ENCODE measurements at places on chromosomes 2 and 18.
A peak's percentile ranks its signal among the peaks of the same experiment; 100 is the strongest.

DNA sequence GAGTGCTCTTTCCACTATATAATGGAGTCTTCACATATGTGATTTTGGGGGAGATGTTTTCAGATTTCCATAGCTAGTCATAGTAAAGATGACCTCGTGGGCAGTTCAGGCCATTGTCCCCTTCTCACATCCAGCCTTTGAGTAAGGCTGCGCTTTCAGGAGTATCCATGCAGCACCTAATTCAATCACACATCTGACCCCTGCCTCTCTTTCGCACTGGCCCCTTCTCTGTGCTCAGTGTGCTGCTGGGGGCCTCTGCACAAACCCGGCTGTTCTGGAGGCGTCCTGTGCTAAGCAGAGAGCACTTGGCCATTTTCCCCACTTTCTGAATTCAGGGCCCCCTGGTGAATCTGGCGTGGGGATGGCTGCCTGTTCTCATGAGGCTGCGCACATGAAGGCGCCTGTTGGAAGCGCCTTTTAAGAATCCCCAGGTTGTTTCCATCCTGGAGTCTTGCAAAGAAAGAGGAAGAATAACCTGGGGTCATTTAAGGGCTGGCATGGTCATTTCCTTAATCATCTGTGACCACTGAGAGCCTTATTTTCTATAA, 96.0 kb upstream of the ALPP start:
- DNase-seq, result no peak

DNA sequence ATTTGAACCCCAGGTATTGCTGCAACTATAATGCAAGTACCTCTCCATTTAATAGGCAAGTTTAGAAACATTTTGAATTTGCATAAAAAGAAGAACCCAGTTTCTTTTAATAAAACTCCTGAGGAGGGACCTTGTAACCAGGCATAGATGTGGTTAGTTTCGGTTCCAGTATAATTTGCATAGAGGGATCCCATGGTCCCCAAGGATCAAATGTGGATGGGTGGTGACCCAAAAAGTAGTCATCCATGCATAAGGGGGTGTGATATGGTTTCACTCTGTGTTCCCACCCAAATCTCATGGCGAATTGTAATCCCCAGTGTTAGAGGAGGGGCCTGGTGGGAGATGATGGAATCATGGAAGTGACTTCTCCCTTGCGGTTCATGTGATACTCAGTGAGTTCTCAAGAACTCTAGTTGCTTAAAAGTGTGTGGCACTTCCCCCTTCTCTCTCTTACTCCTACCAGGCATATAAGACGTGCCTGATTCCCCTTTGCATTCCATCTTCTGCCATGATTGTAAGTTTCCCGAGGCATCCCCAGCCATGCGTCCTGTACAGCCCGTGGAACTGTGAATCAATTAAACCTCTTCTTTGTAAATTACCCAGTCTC, 40.2 kb upstream of the SKA1 start:
- DNase-seq, result no peak

DNA sequence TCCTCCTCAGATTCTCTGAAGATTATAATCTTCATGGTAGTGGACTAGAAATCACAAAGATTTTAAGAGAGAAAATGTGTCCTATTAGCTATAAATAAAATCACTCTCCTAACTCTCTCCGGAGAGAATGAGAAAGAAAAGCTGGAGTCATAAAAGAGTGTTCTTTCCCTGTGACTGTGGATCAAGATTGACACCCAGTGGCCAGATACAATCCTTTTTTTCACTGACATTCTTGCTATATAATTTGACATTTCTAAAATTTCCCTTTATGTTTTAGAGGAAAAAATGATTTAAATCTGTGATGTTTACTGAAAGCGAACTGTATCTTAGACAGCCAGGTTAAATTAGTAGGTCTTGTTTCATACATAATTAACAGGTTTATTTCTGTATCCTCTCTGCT, 35.4 kb upstream of the LRP2 start:
- no peak for DNase-seq

GRCh38 chr18:56992777-56993176, 154.1 kb upstream of the BOD1L2 start:
- DNase-seq, result no peak

DNA sequence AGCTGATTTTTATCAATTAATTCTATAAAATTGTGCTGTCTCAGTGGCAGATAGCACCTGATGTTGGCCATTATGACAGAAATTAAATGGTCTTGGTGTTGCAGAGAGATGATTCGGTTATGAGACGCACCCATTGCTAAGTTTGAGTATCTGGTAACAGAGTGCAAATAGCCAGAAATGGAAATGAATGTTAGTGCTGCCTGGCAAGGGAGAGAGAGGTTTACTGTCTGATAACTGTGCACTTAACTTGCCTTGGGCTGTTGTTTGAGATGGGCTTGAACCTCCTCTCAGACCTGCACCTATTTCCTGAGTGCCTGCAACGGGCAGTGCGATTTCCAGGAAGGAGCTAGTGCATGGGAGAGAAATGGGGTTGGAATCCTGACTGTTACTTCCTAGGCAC, 11.7 kb downstream of the DPYSL5 start:
- no peak for DNase-seq

GRCh38 chr2:173027181-173028128, 48.2 kb upstream of the MAP3K20 start:
- DNase-seq, result peak; percentile 68

DNA sequence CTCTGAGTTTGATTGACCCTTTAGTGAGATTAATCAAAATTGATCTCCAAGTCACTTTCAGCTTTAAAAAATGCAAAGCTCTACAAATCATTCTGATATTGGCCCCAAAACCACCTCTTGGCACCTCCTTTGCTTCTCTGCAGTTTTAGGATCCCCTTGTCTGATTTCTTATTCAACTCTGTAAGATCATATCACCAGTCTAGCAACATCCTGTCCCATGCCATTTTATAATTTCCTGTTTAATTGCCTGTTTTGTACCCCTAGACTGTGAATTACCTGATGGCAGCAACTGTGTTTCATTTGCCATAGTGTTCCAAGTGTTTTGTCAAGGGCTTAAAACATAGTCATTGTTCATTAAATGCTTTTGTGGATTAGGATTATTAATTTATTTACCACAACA, 406.3 kb upstream of the TRIB2 start:
- DNase-seq, result no peak

DNA sequence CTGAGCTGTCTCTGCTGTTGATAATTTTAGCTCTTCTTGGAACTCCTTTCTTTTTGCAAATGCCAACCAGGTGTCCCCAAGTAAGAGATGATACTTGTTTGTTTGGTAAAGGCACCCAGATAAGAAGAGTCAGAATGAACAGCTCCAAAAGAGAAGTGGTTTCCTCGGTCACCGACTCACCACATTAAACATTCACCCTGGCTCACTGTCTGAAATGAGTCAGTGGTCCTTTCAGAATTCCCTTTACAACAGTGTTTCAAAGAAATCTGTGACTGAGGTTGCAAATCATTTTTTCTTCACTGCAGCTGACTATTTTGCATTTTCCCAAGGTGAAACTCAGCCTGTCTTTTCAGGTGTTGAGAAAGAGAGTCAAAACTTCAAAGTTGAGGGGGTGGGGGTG, 16.2 kb upstream of the CXCR4 start:
- peak; percentile 52 for DNase-seq

DNA sequence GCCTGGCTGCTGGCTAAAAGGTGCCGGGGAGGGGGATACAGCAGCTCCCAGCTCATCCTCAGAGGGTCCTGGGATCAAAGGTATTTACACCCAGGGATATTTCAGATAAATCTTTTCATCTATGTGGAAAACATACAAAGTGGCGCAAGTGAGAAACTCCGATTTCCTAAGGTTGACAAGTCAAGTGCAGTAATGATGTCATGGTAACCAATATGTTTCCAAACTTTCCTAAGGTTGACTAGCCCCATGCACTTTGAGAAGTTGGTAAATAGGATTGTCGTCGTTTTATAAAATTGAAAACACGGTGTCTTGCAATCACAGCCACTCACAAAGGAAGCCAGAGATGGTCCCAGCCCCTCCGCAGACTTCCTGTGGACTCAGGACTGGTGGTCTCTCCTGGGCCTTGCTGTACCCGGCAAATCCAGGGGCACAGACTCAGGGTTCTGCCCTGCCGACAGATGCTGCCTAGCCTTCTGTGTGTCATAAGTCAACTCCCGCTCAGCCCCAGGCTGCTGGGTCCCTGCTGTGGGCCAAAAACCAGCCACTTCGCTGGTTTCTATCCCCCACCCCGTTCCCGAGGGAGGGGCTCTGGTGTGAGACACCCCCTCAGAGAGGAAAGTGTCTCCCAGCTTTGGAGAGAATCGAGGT, 111.2 kb upstream of the PPP1CB start:
- DNase-seq, result no peak

DNA sequence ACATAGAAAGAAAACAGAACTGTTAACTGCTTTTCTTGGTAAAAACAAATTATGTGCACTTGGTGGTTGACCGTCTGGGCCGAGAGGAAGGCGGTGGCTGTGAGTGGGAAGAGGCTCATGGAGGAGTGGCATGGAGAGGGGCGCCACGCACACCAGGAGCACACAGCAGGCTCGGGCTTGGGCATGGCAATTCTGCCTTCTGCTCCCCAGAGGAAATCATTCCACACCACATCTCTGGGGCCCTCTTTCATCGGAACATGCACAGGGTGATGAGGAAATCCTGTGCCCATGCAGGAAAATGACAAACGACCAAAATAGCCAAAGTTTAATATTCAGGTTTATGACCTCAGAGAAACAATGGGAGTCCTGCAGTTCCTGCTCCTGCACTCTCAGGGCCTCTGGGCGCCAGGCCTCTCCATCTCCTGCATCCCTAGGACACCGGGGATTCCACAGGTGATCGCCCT, 26.4 kb downstream of the WDFY1 start:
- DNase-seq, result no peak

DNA sequence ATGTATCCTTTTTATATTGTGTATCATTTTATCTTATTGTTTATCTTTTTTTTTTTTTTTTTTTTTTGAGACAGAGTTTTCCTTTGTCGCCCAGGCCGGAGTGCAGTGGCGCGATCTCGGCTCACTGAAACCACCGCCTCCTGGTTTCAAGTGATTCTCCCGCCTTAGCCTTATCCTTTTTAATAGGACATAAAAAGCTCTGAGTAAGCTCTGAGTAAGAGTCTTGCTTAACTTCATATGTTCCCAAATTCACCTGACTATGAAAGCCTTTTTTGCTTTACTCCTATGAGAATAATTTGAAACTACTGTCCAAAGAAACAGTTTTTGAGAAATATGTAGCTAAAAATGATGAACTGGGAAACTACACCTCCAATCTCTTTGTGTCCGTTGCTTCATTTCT, 525.5 kb downstream of the IRS1 start:
- DNase-seq, result no peak

DNA sequence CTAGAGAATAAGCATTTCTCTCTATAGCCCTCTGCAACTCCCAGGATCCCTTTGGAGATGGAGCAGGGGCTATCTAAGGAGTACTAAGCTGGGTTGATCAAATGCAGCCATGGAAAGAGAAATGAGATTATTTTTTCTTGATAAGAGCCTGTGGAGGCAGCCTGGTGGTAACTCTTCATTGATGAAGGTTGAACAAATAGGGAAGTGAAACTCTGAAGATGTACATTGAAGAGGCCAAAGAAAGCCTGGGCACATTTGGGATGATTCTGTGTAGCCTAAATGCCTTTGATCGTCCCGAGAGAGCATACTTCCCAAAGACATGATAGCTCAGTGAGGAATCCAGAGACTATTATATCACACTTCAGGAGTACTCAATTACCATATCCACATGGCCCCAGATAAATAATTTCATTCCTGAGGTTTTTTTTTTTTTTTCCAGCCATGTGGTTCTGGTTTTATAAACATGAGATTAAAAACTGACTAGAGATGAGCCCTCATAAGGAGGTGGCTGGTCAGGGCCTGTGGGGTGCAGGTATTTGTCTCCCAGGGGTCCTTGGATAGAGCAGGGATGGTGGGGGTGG, 192.5 kb downstream of the TPGS2 start:
- no peak for DNase-seq

DNA sequence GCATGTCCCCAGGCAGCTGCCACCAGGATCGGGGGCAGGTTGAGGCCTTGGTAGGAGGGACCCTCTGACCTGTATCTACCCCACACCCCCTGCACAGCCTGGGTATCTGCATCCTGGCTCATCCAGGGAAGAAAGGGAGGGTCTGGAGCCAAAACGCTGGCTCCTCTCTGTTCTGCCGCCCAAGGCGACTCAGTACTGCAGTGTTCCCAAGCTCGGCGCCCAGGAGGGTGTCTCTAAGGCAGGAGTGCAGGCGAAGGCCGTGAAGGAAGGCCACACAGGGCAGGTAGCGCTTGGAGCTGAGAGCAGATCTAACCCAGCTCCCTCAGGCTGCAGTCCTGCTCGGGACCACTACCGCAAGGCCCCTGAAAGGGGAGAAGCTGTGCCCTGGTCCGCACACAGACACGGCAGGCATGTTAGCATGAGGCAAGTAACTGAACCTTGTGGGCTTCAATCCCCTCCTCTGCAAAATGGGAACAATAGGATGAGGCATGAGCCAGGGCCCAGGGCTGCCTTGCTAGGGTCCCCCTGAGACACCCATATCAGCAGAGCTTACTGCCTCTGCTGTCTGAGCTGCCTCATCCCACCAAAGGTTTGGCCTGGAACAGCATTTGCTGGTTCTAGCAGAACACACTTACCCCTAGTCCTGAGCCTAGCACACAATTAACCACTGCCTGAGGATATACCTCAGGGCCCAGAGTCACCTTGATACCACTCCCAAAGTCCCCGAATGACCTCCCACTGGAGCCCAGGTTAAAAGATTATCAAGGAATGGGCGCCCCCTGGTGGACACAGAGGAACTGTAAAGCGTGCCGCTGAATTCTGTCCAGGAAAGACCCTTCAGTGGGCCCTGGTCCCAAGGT, 6.5 kb downstream of the PTMA start:
- DNase-seq, result peak; percentile 82

DNA sequence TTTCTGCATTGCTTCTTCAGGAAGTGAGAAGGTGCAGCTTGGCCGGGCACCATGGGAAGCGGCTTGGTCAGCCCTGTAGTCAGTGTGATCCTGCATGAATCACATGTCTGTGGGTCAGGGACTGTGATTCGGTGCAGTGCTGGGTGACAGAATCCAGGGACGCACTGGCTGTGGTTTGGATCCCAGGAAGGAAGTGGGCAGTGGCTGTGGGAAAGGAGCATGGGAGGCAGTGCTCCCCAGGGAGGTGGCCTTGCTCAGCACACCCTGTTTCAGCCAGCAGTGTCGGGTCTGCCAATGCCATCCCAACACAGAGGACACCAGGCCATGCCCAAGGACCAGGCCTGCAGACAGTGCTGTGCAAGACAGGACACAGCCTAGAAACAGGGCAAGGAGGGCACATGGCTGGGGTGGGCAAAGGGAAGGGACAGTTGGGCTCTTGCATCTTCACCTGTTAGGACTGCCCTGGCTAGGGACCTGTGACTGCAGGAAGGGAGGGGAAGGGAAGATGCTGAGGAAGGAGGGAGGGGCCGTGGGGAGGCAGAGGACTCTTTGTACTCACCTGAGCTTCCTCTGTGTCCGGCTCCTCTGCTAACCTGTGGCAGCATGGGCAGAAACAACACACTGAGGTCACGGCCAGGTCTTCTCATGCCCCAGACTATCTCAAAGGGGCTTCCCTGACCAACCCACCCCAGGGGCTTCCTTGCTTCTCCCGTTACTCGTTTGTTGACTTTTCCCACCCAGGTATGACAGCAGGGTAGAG, 37.2 kb upstream of the DNMT3A start:
- no peak for DNase-seq

- no peak for DNase-seq
These were observed 160.0 kb downstream of the OSR1 start for GRCh38 chr2:19198381-19198780.
